ENCODE measurements at places on chromosomes 3 and 15. TPM values are rescaled to one million over a fixed set of nuclear protein-coding genes. Genes with fewer than 3 reads are reported as not detected.

DNA sequence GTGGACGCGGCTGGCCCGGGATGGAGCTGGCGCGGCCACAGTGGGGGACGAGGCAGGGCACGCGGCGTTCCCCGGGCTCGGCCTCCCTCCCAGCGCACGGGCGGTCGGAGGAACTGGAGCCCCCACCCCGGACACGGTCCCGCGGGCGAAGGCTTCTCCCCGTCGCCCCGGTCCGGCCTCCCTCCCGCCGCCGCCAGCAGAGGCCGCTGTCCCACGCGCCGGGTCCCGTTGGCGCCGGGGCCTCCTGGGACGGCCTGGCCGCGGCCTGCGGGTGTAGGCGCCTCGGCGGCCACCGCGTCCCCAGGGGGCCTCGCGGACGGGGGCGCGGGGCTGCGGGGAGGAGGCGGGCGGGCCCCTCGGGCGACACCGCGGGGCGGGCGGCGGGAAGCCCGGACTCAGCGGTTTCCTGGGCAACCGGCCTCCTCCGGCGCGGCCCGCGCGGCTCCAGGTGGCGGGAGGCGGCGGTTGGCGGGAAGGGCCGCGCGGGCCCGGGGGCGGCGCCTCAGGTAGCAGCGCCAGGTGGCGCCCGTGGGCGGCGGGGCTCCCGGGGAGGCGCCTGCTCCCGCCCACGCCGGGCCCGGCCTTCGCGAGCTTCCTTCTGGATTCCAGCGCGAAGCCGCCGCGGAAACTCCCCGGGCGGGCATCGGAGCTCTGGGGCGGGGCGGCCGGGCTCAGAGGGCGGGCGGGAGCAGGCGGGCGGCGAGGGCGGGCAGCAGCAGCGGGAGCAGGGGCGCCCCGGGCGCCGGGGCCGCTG is 26.7 kb downstream of the MELTF start:
- DNase-seq, result peak; percentile 73

DNA sequence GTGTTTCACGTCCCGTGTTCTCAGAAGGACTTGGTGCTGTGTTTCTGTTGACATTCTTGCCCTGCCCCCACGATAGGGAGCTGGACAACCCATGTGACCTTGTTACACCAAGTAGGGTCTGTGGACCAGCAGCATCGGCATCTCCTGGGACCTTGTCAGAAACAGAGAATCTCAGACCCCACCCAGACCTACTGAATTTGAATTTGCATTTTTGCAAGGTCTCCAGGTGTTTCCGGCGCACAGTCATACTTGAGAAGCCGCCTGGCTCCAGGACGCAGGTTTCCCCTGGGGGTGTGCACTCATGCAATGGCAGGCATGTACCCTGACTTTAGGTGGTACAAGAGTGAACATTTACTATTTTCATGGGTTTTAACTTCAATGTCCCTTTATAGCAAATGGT is 117.9 kb downstream of the TLE3 start:
- peak; percentile 92 for DNase-seq

- no peak for DNase-seq
Measured at GRCh38 chr15:40875991-40876730, 2.1 kb upstream of the RHOV start.

- DNase-seq, result peak; percentile 47
Measured at GRCh38 chr15:99131441-99132023, 26.7 kb downstream of the SYNM start.

GRCh38 chr15:35455201-35455600 is 90.8 kb downstream of the DPH6 start:
- DNase-seq, result no peak

- no peak for DNase-seq
Measured at GRCh38 chr3:54206874-54207273, 84.5 kb downstream of the CACNA2D3 start.

- no peak for DNase-seq
Measured at GRCh38 chr15:96177279-96177678, 153.2 kb upstream of the NR2F2 start.

DNA sequence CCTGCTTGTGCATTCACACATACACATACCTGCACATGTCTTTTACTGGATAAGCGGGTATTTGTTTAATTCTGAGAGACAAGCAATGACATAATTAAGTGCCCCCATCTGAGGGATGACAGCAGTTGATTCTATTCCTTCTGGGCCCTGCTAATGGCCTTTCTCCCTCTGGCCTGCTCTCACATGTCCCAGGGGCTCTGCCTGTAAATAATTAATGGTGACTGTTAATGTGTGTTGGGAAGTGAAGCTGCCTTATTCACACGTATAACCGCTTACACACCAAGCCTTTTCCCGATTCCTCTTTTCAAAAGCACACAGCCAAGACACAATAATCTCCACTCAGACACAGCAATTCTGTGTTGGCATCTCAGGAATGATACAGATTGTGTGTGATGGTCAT is 47.8 kb downstream of the LRRK1 start:
- DNase-seq, result no peak

- no peak for DNase-seq
Measured at GRCh38 chr3:46463868-46464241, 850 bp downstream of the LTF start.

GRCh38 chr3:134406331-134407238 is 32.3 kb upstream of the AMOTL2 start:
- peak; percentile 73 for DNase-seq

DNA sequence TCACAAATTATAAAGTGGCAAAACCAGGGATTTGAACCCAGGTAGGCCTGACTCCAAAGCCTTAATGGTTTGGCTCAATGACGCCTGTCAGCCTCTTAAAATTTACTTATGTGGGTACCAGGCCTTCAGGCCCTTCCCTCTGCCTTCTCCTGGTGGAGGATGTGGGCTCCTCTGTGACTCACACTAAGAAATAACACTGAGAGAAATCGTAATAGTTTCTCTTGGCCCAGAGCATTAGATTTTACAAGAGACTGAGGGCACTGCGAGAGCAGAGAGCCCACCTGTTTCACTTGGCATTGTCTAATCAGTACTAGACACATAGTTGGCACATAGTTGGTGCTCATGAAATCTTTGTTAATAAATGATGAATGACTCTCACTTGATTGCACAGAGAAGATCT is 505.2 kb downstream of the SHQ1 start:
- no peak for DNase-seq

GRCh38 chr3:176415661-176416295 is 781.5 kb downstream of the TBL1XR1 start:
- no peak for DNase-seq

GRCh38 chr3:162555761-162556160 is 1059.2 kb downstream of the OTOL1 start:
- no peak for DNase-seq

DNA sequence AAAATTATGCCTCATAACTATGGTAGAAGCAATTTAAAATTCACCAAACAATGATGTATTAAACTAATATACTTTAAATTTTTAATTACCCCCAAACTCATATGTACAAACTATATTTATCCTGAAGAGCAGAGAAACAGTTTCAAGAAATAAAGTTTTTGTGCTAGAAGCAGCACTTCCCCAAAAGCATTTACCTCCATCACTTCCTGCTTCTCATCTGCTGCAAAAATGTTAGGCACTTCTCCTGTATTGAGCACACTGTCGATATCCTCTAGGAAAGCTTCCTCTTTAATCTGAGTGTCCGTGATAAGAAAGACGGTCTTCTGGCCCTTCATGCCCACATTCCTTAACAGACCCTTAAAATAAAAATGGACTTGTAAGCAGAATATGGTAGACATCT is 101.5 kb upstream of the ASB14 start:
- DNase-seq, result no peak

GRCh38 chr15:85412066-85412465 is 31.7 kb downstream of the AKAP13 start:
- no peak for DNase-seq

DNA sequence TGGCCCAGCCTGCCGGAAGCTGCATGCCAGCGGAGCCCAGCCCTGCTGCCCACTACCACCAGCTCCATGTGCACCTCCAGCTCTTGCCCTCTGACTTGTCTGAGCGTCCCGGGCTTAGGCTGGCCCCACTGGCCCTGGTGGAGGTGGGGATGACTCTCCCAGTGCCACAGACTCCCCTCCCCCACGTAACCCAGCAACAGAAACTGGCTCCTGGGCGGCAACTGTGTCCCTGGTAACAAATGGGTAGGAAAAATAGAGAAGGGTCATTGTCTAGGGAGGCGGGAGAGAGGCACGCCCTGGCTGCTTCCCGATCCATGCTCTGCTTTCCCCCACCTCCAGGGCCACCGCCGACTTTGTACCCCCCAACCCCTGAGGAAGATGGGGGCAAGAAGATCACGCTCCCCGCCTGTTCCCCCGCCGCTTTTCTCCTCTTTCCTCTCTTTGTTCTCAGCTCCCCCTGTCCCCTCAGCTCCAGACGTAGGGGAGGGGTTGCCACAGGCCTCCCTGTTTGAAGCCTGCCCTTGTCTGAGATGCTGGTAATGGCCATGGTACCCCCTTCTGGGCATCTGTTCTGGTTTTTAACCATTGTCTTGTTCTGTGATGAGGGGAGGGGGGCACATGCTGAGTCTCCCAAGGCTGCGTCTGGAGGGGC is 10.8 kb upstream of the SEMA3B start:
- no peak for DNase-seq

DNA sequence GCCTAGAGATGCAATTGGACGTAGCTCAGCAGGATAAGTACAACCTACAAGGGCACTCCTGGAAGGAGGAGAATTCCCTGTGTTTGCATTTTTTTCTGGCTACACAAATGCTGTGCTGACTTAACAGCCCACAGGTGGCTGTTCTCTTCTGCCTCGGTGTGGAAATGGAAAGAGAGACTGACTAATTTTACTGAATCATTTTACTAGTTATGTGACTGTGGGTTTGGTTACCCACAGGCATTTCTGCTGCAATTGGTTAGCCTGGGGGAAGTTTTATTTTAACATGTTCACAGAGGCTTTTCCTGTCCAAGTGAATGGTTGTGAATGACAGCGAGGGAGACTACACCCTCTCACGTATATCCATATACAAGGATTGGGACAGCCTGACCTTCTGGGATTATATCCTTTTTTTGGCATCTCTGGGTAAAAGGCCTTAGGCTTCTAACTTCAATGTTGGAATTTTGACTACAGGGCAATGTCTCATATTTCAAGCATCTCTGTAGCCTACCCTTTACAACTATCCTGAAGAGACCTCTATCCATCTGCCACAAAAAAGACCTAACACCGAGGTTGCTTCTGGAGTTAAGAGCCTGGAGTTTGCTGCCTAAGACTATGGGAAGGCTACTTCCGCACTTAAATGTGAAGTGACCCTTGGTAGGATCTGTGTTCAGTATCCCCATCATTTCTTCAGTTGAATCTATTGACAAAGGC is 67.2 kb upstream of the TP63 start:
- DNase-seq, result no peak

DNA sequence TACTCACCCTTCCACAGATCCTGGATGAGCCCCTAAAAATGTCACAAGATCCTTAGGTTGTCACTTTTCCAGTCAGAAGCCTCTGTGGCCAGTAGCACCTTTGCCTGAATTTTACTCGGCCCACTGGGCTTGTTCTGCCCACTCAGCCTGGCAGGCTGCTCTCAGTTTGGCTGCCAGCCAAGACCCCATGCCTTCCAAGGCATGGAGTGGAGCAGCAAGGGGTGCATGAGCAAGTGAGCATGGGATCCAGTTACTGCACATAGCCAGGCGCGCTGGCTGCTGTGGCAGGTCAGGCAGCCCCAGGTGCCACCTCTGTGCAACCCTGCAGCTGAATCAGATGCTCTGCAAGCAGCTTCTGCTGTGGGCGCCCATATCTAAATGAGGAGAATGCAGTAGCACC is 79.3 kb downstream of the CGGBP1 start:
- DNase-seq, result no peak

DNA sequence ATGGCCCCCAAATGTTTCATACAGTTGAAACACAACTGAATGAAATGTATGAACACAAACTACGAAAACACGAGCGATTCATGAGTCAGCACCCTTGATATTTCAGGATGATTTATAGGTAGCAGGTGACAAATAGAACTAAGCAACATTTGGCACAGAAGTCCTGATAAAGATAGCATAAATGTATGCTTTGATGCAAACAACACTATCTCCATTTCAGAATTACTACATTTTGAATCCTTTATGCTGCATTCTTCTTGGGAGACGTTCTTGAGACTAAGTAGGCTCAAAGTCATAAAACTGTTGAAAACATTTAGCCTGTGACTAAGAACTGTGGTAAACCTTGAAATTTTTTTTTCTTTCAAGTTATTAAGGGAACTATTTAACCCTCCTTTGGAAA is 200.3 kb upstream of the ICE2 start:
- DNase-seq, result no peak

- no peak for DNase-seq
Measured at GRCh38 chr3:29141918-29142275, 139.0 kb upstream of the RBMS3 start.

- no peak for DNase-seq
Measured at GRCh38 chr3:43926055-43926454, 235.3 kb downstream of the ABHD5 start.

GRCh38 chr15:81101894-81102815 is 31.9 kb upstream of the CFAP161 start:
- no peak for DNase-seq

DNA sequence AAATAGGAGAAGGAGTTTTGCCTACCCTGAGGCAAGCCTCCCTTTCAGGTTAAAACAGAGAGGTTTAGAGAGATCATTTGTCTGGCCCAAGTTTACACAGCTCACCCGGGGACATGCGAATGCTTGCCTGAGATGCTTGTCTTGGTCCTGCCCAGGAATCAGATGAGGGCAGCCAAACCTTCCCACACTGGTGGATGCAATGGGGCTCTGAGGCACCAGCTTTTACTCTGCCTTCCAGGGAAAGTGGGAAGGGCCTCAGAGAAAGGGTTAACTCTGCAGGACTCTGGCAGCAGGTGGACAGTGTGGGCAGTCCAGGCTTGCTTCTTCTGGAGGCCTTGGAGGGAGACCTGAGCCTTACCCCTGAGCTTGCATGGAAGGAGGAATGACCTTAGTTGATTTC is 90.0 kb downstream of the LRRK1 start:
- no peak for DNase-seq

DNA sequence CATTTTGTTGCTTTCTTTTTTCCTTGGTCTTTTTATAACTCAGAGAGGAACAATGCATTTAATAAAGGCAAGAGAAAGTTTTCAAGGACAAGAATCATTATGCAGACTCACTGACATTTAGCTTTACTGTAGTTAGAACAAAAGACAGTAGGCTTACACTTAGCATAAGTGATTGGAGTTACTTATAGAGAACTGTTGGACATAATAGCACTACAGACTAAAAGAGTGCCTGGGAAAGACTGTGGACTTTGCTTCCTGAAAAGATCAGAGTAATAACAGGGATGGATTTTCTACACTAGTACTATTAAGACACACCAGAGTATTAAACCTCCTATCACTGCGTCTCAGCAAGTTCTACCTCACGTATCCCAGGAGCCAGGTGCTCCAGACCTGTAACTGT is 39.3 kb upstream of the SPRED1 start:
- no peak for DNase-seq

GRCh38 chr3:194617827-194618226 is 15.4 kb downstream of the TMEM44 start:
- DNase-seq, result no peak

GRCh38 chr15:56892659-56893363 is 25.6 kb upstream of the TCF12 start:
- no peak for DNase-seq

GRCh38 chr3:146504498-146505197 is 35.3 kb upstream of the PLSCR2 start:
- DNase-seq, result no peak

XYLB gene
- 7.4 TPM for total RNA-seq

MESP2 gene
- total RNA-seq, result not detected

CHRD gene
- total RNA-seq, result 17.3 TPM

GOLGA8O gene
- not detected for total RNA-seq

SUCNR1 gene
- total RNA-seq, result 1.3 TPM

CHL1 gene
- 1.6 TPM for total RNA-seq

PRICKLE2 gene
- total RNA-seq, result 15.7 TPM

TERC gene
- 66.7 TPM for total RNA-seq

RAB11A gene
- 144 TPM for total RNA-seq

BNC1 gene
- total RNA-seq, result not detected

ALS2CL gene
- 113 TPM for total RNA-seq

GP5 gene
- total RNA-seq, result not detected

All from Peyer's patch (tissue), 4 donors.